ENCODE measurements at places on chromosomes 16 and 17. TPM values are rescaled to one million over a fixed set of nuclear protein-coding genes. Genes with fewer than 3 reads are reported as not detected.

Gene NLRC3
- not detected for total RNA-seq

Gene PRKCA
- total RNA-seq = 36.6 TPM

Gene WNT9B
- not detected for total RNA-seq

Gene SCIMP
- total RNA-seq = not detected

Gene SOX9
- 9.8 TPM for total RNA-seq

Gene CIITA
- total RNA-seq = 0.12 TPM

Gene DNAH2
- 0.09 TPM for total RNA-seq

Gene RNF157
- 8.7 TPM for total RNA-seq

Gene HSD17B1
- 1.5 TPM for total RNA-seq

Gene NPIPA5
- total RNA-seq = 2.7 TPM

Gene CCL11
- total RNA-seq = not detected

Gene ADORA2B
- 15.3 TPM for total RNA-seq

Gene SREBF1
- total RNA-seq = 69.8 TPM

Gene SPECC1
- total RNA-seq = 67.5 TPM

Gene ARL4D
- total RNA-seq = 19.6 TPM

Gene NPIPB6
- total RNA-seq = 1.9 TPM

Gene GRB2
- 97.9 TPM for total RNA-seq

Gene SPATA22
- total RNA-seq = not detected

Gene VWA3A
- total RNA-seq = 0.03 TPM

Gene RNF166
- total RNA-seq = 19.8 TPM

Gene TP53TG3C
- 0.17 TPM for total RNA-seq

Gene GSDMA
- total RNA-seq = not detected

Gene SLC25A11
- 65.3 TPM for total RNA-seq

Gene TMIGD1
- total RNA-seq = not detected

Gene TBC1D3
- total RNA-seq = not detected

Gene CCDC144A
- total RNA-seq = 1.4 TPM

Measured in A549 treated with DMSO at 1 μM for 4 hours (cell line).